ENCODE measurements at places on chromosomes 3 and 15.

DNA sequence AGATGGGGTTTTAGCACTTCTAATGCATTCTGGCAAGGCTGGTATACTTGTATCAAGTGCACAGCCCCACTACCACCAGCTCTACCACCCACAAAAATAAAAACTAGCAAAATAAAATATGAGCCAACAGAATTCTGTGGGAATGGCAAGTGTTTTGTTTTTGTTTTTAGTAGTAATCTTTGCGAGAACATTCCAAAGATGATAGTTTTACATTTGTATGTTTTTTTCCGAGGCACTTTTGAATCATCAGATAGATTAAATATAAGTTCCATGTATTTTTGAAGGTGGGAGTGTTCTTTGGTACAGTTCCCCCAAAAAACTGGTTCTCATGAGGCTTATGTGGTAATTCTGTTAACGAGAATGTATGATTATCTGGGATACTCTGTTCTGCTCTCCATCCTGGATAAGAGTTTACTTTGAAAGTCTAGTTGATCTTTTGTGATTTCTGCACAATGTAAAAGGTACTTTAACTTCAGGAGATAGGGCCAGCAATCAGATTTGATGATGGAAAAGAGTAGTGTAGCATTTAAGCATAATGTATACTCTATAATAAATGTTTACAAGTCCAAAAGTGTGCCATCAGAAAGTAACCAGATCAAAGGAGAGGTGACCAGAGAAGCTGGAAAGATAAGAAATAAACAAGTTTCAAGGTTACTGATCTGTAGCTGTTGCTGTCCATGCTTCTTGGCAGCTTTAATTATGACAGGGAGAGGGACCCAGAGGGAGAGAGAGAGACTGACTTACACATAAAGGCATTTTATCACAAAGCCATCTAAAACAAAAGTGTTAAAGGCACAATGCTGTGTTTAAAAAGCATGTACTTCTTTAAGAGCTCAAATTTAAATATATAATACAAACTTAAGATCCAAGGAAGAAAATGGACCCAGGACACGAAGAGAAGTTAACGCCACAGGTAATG lies 130.9 kb downstream of the PGPEP1L start:
- no peak for DNase-seq

- DNase-seq, result no peak
Observed at GRCh38 chr3:151538456-151539393, 77.9 kb upstream of the IGSF10 start.

DNA sequence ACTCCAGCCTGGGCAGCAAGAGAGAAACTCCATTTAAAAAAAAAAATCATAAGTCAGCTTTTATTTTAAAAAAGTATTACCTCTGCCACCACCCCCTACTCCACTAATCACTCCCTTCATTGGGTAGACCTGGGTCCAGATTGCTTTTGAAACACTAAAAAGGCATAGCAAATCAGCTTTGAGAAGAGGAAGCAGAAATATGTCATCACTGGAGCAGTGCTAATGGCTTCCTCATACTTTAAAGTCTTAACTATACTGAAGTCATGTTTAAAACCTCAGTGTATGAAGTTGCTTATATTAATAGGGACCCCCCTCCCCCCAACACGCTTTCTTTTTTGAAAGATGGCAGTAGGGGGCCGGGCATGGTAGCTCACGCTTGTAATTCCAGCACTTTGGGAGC lies 1.0 kb upstream of the HTR3D start:
- no peak for DNase-seq

DNA sequence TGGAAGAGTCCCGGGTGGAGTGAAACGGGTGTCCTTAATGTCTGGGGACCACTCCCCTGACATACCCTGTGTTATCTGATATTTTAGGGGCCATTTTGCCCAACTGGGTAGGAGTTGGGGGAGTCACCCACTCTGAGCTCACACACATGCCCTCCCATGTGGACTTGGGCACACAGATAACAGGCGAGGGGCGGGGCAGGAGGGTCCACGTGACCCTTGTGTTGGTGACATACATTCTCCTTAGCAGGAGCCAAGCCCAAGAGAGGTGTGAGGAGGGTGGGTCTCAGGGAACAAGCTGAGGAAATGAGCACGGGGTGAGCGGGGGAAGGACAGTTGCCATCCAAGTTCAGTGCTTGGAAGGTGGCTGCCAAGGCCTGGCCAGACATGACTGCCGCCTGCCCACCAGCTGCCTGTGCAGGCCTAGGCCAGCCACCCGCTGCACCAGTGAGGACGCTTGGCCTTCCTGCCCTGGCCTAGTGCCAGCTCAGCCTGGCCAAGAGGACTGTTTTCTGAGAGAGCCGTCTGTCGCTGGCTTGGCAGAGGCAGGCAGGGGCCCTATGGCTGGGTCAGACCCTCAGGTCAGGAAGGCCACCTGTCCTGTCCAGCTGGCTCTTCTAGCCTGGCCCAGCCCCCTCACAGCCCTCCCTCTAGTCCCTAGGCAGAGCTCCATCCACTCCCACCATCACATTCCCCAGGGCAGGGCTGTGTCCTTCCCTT lies 31.3 kb upstream of the TMEM115 start:
- no peak for DNase-seq

DNA sequence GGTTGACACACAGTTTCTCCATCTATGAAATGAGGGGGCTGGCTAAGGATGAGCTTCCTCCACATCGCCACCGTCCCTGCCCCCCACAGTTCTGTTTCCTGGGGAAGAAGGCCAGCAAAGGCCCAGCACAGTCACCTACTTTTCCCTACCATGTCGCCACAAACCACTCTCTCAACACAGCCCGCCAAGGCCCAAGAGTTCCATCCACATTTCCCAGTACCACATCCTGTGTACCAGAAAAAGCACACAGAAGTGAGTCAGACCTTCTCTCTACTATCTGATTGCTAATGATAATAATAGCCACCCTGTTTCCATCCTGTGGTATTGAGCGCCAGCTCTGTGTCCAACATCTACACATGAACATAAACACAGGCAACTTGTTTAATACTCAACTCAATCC lies 30.3 kb upstream of the C15orf39 start:
- no peak for DNase-seq
